ENCODE measurements at places on chromosomes 2 and 18. TPM values are rescaled to one million over a fixed set of nuclear protein-coding genes. Genes with fewer than 3 reads are reported as not detected.
A peak's percentile ranks its signal among the peaks of the same experiment; 100 is the strongest.

DNA sequence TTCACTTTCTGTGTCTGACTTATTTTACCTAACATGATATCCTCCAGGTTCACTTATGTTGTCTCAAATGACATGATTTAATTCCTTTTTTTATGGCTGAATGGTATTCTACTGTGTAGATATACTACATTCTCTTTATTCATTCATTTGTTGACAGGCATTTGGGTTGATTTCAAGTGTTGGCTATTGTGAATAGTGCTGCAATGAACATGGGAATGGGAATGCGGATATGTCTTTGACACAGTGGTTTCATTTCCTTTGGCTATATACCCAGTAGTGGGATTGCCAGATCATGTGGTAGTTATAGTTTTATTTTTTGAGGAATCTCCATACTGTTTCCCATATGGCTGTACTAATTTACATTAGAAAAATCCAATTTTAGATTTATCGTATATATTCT lies 195.4 kb upstream of the KLHL14 start:
- no peaks in the 10 kb centered on the region for H3K36me3 ChIP-seq
- no peaks in the 10 kb centered on the region for H3K27me3 ChIP-seq
- no peaks in the 10 kb centered on the region for H3K4me1 ChIP-seq
- DNase-seq: no peak
- no peak overlapping the region for H3K4me3 ChIP-seq

DNA sequence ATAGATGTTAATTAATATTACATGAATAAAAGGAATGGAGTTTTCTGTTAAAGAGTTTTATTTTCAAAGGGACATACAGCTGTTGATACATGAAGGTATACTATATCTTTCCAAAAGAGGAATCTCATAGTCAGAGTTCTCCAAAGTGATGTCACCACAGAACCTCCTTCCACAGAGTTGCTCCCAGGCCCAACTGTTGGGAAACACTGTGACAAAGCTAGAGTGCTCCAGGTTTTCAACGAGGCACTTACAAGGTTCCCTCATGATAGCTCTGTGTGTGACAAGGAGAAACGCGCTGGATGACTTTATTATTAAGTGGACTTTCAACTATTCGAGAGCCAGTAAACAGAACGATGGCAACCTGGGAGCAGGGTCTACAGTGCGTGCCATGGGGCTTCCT lies 33.5 kb downstream of the PTPN18 start:
- peaks cover 6% of the 10 kb centered on the region for H3K4me1 ChIP-seq
- H3K27me3 ChIP-seq: no peaks in the 10 kb centered on the region
- DNase-seq: no peak
- no peak overlapping the region for H3K4me3 ChIP-seq

DNA sequence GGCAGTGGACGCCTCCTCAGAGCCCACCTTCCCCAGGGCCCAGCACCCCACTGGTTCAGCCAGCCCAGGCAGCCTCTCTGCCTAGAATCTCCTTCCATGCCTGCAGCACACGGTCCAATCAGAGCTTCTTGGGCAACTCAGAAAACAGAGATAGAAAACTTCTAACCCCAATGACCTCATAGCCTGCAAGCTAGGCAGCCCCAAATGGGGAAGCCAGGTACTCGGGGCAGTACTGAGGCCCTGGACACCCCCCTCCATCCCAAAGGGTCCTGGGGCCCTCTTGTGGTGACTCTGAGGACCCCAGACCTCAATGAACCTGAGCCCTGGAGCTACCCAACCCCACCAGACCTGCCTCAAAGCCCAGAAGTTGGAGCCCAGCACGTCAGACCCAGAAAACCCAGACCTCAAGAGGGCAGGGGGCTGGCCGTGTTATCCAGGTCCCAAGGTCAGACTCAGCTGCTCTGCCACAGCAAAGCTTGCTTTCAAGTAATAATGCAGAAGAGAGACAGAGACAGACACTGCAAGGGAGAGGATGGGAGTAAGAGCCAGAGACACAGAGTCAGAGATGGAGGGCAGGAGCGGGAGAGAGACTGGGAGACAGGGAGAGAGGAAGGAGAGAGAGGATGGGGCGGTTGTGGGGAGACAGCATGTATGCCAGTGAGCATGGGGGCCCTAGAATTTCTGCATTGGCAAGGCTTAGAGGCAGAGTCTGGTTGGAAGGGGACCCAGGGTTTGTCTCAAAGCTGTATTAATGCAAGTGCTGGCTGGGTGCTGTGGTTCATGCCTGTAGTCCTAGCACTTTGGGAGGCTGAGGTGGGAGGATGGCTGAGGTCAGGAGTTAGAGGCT lies 28.2 kb downstream of the SERTAD2 start:
- DNase-seq: no peak
- H3K27ac ChIP-seq: no peak overlapping the region
- H3K4me1 ChIP-seq: no peaks in the 10 kb centered on the region
- no peak overlapping the region for H3K4me3 ChIP-seq
- H3K36me3 ChIP-seq: no peaks in the 10 kb centered on the region

SERPINB3 gene
- not detected for total RNA-seq

C1QL2 gene
- total RNA-seq: not detected

GALNT14 gene
- total RNA-seq: 0.83 TPM

DNA sequence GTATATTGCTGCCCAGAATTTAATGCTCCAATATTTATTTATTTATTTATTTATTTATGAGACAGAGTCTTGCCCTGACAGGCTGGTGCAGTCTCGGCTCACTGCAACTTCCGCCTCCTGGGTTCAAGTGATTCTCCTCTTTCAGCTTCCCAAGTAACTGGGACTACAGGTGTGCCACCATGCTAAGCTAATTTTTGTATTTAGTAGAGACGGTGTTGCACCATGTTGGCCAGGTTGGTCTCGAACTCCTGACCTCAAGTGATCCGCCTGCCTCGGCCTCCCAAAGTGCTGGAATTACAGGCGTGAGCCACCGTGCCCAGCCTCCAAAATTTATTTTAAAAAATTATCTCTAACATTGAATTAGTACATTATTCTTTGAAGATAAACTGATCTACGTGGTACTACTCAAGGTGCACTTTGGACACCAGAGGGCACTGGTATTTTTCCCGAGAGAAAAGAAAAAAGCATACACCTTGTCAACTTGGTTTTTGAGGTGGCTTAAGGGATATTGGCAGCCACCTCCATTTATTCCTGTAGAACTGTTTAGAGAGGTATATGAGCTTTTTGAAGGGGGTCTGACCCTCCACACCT lies 1.4 kb upstream of the IDH1 start:
- H3K4me3 ChIP-seq: no peak overlapping the region
- H3K4me1 ChIP-seq: no peaks in the 10 kb centered on the region
- no peaks in the 10 kb centered on the region for H3K27me3 ChIP-seq
- H3K36me3 ChIP-seq: no peaks in the 10 kb centered on the region
- H3K27ac ChIP-seq: no peak overlapping the region
- no peak for DNase-seq

- no peak for DNase-seq
- H3K27ac ChIP-seq: no peak overlapping the region
- H3K4me3 ChIP-seq: no peak overlapping the region
- no peaks in the 10 kb centered on the region for H3K27me3 ChIP-seq
- no peaks in the 10 kb centered on the region for H3K4me1 ChIP-seq
Observed at GRCh38 chr18:25592804-25593360, 240.9 kb upstream of the ZNF521 start.

SCYGR7 gene
- total RNA-seq: not detected

GRCh38 chr2:168231609-168232241 lies 15.7 kb downstream of the STK39 start:
- no peak overlapping the region for H3K27ac ChIP-seq
- peaks cover 1% of the 10 kb centered on the region for H3K36me3 ChIP-seq
- DNase-seq: no peak
- H3K4me3 ChIP-seq: no peak overlapping the region

DNA sequence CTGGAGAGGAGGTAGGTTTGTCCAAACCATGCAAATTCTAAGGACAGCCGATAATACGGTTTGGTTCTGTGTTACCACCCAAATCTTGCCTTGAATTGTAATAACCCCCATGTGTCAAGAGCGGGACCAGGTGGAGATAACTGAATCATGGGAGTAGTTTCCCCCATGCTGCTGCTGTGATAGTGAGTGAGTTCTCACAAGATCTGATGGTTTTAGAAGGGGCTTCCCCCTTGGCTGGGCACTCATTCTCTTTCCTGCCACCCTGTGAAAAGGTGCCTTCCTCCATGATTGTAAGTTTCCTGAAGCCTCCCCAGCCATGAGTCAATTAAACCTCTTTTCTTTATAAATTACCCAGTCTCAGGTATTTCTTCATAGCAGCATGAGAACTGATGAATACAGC lies 295.2 kb downstream of the NBAS start:
- no peak overlapping the region for H3K4me3 ChIP-seq
- DNase-seq: no peak
- no peaks in the 10 kb centered on the region for H3K36me3 ChIP-seq
- no peaks in the 10 kb centered on the region for H3K27me3 ChIP-seq

- H3K27me3 ChIP-seq: no peaks in the 10 kb centered on the region
- H3K36me3 ChIP-seq: no peaks in the 10 kb centered on the region
- H3K4me3 ChIP-seq: no peak overlapping the region
- no peaks in the 10 kb centered on the region for H3K4me1 ChIP-seq
Observed at GRCh38 chr18:26159353-26159752, 25.7 kb downstream of the PSMA8 start.

GATA6 gene
- total RNA-seq: 10.0 TPM

DNA sequence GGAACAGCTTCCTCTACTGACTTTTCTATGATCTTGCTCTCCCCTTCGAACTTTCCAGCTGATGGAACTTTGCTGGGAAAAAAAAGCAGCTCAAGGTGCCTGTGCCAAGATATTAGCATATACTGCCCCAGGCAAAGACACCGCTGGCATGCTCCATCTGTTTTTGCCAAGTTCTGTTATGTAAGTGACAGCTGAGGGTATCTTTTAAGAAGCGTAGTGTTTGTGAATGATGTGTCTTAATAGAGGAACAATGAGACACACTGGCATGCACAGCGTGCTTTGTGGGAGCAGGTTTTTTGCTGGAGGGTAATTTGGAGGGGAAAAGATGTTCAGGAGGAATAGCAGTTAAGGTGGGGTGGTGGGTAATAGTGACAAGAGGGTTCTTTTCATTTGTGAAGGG lies 47.8 kb downstream of the SLC4A3 start:
- no peaks in the 10 kb centered on the region for H3K36me3 ChIP-seq
- no peaks in the 10 kb centered on the region for H3K4me1 ChIP-seq
- DNase-seq: no peak
- no peak overlapping the region for H3K4me3 ChIP-seq

RRM2 gene
- 1.5 TPM for total RNA-seq

CCDC121 gene
- total RNA-seq: 2.0 TPM

GALNT5 gene
- total RNA-seq: 32.4 TPM

DNA sequence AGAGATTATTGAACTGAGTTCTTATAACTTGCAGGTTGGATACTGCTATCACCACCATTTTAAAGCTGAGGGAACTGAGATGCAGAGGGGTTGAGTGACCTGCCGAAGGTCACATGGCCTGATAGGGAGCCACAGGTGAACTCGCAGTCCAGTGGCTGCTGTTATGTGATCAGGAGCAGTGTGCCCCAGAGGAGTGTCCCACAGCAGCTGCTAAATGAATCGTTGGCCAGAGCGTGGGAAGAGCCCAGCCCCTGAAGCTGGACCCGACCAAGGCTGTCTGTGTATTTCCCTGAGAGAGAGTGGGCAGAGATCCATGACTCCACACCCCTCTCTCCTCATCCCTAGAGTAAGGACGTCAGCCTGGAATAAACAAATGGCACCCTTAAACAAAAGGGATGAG lies 26.7 kb upstream of the PRLH start:
- H3K27ac ChIP-seq: no peak overlapping the region
- no peaks in the 10 kb centered on the region for H3K27me3 ChIP-seq
- no peaks in the 10 kb centered on the region for H3K36me3 ChIP-seq
- H3K4me1 ChIP-seq: peaks cover 8% of the 10 kb centered on the region

DNA sequence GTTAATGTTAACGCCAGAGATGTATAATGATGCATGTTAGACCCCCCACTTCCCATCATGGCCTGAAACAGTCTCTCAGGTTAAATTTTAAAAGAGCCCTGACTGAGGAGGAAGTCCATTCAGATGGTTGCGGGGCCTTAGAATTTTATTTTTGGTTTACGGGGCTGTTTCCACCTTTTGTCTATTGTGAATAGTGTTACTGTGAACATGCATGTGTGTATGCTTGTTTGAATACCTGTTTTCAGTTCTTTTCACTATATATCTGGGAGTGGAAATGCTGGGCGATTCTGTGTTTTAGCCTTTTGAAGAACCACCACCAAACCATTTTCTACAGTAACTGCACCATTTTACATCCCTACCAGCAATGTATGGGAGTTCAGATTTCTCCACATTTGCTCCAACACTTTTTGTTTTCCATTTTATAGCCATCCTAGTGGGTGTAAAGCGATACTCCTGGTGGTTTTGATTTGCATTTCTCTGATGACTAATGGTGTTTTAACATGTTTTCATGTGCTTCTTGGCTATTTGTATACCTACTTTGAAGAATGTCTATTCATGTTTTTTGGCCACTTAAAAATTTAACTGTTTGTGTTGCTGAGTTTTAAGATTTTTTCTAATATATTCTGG lies 133.0 kb downstream of the MYO3B start:
- no peak for DNase-seq
- no peak overlapping the region for H3K4me3 ChIP-seq
- no peaks in the 10 kb centered on the region for H3K36me3 ChIP-seq
- H3K27me3 ChIP-seq: no peaks in the 10 kb centered on the region
- H3K4me1 ChIP-seq: no peaks in the 10 kb centered on the region

ALPI gene
- total RNA-seq: not detected

POTEC gene
- total RNA-seq: not detected

GRCh38 chr2:215136669-215137328 lies 1.6 kb downstream of the ABCA12 start:
- DNase-seq: peak; percentile 15
- no peaks in the 10 kb centered on the region for H3K36me3 ChIP-seq
- H3K4me3 ChIP-seq: no peak overlapping the region
- H3K4me1 ChIP-seq: no peaks in the 10 kb centered on the region
- no peaks in the 10 kb centered on the region for H3K27me3 ChIP-seq

DNA sequence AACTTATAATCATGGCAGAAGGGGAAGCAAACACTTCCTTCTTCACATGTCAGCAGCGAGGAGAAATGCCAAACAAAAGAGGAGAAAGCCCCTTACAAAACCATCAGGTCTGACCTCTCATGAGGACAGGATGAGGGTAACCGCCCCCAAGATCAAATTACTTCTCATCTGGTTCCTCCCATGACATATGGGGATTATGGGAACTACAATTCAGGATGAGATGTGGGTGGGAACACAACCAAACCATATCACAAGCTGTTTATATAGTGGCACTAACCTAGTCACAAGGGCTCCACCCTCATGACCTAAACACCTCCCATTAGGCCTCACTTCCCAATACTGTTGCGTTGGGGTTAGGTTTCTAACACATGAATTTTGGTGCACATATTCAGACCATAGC lies 110.0 kb downstream of the OSBPL6 start:
- H3K27ac ChIP-seq: no peak overlapping the region
- no peak overlapping the region for H3K4me3 ChIP-seq
- H3K27me3 ChIP-seq: no peaks in the 10 kb centered on the region
- no peaks in the 10 kb centered on the region for H3K4me1 ChIP-seq

GRCh38 chr18:79533146-79533545 lies 137.4 kb downstream of the NFATC1 start:
- H3K4me1 ChIP-seq: no peaks in the 10 kb centered on the region
- H3K4me3 ChIP-seq: no peak overlapping the region
- DNase-seq: no peak
- no peaks in the 10 kb centered on the region for H3K36me3 ChIP-seq

- H3K27me3 ChIP-seq: no peaks in the 10 kb centered on the region
- H3K27ac ChIP-seq: peak overlapping the region; percentile 41
- DNase-seq: peak; percentile 56
Observed at GRCh38 chr2:191051825-191052778, 38.1 kb upstream of the STAT1 start.

C2orf81 gene
- total RNA-seq: 1.5 TPM

Measured in fibroblast of lung (primary cell).